ENCODE measurements at places on chromosomes 12 and 14.

GRCh38 chr12:65878540-65878939 is 54.3 kb downstream of the HMGA2 start:
- no peak for DNase-seq

- no peak for DNase-seq
Observed at GRCh38 chr14:63895510-63895909, 42.7 kb downstream of the SYNE2 start.

DNA sequence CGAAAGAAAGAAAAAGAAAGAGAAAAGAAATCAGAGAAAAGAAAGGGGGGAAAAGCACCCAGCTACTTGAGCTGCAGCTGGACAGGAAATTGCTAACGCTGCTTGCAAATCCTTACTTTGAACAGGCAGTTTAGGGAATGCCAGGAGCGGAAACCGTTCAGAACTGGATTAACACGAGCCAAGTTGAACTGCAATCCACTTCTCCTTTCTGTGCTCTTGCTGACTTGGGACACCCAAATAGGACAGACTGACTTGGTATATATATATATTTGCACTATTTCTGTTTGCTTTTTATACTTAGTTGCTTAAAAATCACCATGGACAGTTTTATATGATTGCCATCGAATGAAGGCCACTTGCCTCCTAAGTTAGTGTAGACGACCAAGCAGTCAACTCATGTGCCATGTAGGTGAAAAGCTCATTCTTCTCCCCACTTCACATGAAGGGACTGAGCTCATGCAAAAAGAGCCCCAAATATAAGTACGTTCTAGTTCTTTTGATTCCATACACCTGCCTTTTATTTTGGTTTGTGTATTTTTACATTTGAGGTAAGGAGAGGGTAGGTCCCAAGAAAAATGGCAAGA is 5.5 kb downstream of the DUSP6 start:
- peak; percentile 66 for DNase-seq

GRCh38 chr14:96264853-96265252 is 8.8 kb downstream of the BDKRB1 start:
- no peak for DNase-seq

- DNase-seq: no peak
Observed at GRCh38 chr12:88253371-88253978, 111.4 kb downstream of the TMTC3 start.
